ENCODE measurements at places on chromosomes 3 and 15.

GRCh38 chr15:42772144-42772543 lies 35.2 kb upstream of the CDAN1 start:
- DNase-seq: no peak

GRCh38 chr3:4531478-4532025 lies 38.4 kb downstream of the ITPR1 start:
- DNase-seq: no peak

GRCh38 chr3:177992993-177993970 lies 543.0 kb upstream of the KCNMB2 start:
- DNase-seq: no peak

DNA sequence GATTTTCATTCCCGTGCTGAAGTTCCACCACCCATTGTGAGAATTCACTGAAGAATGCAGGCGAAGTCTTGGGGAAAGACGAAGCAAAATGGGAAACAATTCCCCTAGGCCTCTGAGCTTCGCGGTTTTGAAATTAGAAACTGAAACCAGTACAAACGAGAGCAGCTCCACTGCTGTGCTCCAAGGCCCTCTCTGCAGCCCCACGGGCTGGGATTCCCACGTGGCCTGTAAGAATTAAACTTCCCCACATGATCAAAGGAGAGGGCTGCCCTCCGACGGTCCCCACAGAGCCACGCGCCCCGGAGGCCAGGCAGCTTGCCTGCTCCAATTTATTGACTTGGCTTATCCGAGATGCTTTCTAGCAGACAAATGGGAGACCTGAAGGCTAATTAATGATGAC lies 144.0 kb downstream of the GREM1 start:
- DNase-seq: no peak

DNA sequence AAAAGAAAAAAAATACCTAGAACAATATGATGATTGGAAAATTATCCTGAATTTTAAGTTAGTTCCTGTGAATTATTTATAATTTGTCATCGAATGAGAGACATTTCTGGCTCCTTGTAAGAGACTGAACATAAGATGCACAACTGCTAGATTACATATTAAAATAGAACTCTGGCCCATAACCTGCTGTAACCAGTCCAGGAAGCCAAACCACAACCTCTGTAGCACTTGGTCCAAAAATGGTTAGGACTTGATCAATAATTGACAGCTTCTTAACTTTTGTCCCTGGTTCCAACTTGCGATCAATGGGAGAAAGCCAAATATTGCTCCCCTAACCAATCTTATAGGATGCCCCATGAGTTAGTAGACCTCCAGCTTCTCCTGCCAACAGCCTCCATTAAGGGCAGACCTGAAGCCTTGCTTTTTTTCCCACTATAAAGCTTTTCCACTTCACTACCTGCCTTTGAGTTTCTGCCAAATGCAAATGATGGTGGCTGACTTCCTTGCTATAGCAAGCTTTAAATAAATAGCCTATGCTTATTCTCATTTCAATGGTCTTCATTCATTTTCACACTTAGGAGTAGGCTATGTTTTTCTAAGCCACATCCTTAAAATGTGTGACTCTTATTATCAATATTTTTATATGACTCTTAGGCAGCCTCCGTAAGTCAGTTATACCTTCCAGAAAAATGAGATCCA lies 224.0 kb upstream of the ARHGEF26 start:
- no peak for DNase-seq

DNA sequence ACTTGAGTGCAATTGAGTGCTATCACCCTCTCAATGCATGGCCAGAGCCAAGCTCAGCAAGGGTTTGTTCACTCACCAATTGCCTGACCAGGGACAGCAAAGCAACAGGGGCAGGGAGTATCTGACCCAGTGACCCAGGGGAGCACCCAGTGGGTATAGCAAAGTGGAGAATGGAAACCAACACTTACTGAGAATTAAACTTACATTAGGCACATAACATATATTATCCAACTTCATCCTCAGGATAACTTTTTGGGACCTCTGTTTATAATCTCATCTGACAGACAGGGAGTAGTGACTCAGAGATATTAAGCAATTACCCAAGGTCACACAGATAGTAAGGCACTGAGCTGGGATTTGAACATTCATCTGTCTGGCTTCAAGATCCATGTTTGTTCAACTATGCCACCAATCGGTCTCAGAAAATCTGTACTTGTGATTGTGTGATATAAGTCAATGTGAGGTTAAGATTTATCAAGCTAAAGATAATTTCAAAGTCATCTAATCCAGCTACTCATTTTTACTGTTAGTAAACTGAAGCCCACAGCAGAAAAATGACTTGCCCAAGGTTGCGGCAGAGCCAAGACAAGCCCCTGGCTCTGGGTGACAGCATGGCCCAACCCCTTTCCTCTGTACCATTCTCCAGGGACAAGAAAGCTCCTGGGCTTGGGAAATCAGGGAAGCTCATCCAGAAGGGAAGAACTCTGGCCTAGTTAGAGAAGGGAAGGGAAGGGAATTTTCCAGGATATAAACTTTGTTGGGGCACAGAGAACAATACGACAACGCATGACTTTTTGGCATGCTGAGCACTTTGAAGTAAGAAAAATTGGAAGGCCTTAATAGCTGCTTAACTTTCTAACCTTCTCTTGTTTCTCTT lies 138.0 kb upstream of the SMAD3 start:
- no peak for DNase-seq

- DNase-seq: no peak
Measured at GRCh38 chr3:126849768-126850167, 133.1 kb upstream of the PLXNA1 start.

- no peak for DNase-seq
Measured at GRCh38 chr15:44591326-44591725, 54.4 kb downstream of the EIF3J start.

GRCh38 chr15:56871185-56871584 lies 47.3 kb upstream of the TCF12 start:
- DNase-seq: no peak

DNA sequence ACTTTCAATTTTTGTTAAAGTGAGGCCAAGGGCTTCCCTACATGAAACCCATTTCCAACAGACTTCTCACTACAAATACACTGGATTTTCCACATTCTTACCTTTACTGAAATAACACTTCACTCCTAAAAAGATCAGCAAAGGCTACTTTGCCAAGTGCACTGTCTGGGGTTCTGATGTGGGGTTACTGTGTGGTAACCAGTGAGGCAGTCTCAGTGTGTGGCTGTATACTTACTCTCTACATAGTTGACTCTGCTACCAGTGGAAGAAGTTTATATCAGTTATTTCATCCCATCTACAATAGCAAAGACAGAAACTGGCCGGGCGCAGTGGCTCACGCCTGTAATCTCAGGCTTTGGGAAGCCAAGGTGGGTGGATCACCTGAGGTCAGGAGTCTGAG lies 5.6 kb downstream of the WDR82 start:
- DNase-seq: no peak

- DNase-seq: no peak
Measured at GRCh38 chr3:194871864-194872668, 186.4 kb downstream of the FAM43A start.

- no peak for DNase-seq
Measured at GRCh38 chr3:129449279-129450115, 9.5 kb downstream of the IFT122 start.

GRCh38 chr3:138135146-138135832 lies 3.1 kb upstream of the A4GNT start:
- no peak for DNase-seq

DNA sequence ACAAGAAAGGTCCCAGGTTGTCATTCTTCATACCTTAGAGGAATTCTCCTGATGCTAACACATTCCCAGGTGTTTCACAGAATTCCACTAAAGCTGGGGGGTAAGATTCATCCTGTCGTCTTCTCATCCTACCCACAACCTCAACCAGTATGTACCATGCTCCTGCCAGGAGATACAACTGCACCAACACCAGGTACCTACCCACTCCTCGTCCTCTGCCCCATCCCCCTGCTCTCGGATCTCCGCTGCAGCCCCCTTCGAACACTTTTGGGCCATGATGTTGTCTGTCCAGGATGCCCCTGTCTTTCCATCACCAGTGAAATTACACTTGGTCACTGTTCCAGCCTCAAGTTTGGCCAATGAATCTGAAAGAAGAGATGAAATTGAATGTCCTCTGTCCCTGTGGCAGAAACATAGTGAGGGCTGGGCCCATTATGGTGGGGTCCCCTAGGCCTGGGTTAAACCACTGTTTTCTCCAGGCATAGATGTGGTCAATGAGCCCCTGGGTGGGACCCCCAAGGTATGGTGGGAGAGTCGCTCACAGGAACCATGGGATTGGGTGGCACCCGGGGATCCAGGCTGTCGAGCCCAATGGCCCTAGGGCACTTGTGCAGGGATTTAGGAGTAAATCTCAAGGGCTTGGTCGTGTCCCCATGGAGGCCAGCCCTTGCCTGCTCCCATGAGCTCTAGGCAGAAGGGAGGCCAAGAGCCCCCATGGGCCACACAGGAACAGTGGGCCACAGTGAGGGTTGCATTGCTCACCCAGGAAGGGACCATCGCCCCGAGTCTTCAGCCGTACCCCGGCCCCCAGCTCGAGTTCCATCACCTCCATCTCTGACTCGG lies 9.4 kb upstream of the AP3S2 start:
- DNase-seq: no peak

- no peak for DNase-seq
Measured at GRCh38 chr15:87805117-87805820, 451.3 kb downstream of the NTRK3 start.

DNA sequence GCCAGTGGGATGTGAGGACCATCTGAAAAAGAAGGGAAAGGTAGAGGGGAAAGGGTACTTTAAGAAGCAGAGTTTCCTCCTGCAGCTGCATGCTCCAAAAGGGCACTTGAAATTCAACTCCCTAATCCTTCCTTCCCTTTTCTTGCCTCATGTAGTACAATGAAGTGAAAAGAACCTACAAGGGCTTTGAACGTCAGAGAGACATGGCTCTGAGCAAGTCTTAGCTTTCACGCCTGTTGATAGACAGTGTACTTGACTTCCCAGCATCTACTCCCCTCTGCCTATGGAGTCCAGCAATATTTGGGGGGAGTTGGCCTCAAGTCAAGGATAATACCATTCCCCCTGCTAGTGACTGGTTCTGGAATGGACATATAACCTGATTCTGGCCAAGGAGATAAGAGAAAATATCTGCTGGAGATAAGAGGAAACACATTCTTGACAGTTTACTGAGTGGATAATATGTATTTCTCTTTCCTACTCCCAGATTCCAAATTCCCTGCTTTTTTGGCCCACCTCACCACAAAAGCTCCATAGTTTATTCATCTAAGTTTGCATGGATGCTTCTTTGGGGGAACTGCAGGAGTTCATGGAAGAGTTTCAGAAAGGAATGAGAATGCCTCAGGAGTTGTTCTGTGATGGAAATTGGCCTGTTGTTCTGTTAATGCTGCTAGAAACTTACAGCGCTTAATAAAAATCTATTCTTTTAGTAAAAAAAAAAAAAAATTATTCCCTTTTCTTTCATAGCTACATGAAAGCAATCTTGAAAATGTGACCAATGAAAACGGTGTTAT lies 193.0 kb upstream of the TPM1 start:
- no peak for DNase-seq

- no peak for DNase-seq
Measured at GRCh38 chr3:12939137-12939536, 97.8 kb upstream of the RPL32 start.

DNA sequence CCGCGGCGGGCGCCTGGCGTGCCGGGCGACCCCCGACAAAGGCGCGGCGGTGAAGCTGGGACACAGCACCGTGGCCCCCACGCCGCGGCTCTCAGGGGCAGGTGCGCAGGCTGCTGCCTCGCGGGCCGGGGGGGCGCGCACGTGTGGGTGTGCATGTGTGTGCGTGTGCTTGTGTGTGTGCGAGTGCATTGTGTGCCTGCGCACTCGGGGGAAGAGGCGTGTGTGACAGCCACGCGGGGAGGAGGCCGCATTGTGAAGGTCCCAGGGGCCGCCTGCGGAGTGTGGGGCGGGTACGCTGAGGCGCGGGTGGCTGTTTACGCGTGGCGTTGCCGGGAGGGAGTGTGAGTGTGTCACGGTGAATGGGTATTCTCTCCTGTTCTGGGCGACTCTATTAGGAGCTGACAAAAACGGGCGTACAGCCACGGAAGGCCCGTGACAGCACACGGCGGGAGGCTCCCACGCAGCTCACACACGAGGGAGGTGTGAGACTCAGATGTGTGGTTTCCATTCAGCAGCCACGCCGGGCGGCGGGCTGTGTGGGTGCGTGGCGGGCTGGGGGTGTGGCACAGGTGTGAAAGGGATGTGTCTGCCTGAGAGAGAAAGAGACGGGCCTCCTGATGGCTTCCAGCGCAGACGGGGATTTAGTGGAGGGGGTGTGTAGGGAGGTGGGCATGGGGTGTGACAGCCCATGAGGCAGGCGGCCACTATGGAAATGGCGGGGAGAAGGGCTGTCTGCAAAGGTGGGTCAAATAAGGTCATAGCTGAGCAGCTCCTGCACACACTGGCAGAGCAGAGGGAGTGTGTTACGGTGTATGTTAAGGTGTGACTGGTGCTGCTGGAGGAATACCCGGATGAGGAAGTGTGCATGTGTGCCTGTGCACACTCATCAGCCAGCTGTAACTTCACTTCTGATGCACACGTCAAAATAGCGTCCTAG lies 750 bp downstream of the PODXL2 start:
- no peak for DNase-seq

DNA sequence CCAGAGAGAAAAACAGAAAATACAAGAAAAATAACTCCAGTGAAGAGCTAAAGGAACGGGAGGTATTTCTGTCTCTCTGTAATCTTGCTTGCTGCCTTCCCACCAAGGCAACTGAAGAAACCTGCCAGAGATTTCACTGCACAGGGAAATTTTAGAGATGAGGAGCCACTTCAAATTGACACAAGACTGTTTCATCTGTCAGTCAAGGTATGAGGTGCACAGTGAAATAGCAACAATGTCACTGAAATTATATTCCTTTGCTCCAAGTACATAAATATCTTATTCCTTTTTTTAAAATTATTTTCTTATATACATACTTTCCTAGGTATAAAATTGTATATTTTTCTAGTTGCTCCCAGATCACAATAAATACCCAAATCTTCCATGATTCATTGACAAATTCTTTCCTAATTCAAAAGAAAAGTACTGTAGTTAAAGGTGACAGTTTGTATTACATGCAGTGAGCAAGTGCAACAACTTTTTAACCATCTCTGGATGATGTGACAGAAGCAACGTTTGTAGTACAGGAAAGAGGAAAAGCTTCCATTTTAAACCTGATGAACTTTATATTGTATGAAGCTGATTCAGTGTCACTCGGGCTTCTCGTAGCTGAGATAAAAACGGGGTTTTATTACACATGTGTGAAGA lies 563.4 kb downstream of the TUSC7 start:
- DNase-seq: no peak

All from stimulated activated CD4-positive, alpha-beta T cell treated with anti-CD3 and anti-CD28 coated beads, Interleukin-1b, Interleukin-23, amount 100 ng/mL, for 1 hour (primary cell).